ENCODE measurements at places on chromosomes 3 and 15.

GRCh38 chr3:9201955-9202354 is 47.5 kb downstream of the SRGAP3 start:
- DNase-seq = no peak

DNA sequence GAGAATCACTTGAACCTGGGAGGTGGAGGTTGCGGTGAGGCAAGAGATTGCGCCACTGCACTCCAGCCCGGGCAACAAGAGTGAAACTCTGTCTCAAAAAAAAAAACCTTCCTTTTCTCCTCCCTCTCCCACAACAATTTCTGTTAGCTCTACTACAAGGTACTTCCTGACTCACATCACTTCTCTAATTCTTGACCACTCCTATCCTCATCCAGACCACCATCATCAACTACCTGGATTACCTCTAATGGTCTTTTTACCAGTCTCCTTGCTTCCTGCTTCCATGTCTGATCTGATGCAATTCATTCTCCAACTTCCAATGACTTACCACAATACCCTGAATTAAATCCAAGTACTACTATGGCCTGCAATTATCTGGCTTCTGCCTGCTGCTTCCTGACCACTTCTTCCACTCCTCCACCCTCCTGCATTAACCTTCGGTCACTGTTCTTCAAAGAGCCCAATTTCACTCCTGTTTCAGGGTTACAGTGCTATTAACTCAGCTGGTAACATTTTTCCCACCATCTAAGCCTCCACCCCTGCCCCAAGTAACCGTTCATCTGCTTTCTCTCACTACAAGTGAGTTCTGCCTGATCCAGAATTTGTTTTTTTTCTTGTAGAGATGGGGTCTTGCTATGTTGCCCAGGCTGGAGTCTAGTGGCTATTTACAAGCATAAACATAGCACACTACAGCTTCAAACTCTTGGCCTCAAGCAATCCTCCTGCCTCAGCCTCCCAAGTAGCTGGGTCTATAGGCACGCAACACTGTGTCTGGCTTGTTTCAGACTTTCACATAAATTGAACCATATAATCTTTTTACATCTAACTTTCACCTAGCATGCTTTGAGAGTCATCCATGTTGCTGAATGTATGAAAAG is 27.8 kb downstream of the DCAF1 start:
- no peak for DNase-seq

- DNase-seq = no peak
Observed at GRCh38 chr3:156655819-156656550, 18.4 kb upstream of the TIPARP start.

DNA sequence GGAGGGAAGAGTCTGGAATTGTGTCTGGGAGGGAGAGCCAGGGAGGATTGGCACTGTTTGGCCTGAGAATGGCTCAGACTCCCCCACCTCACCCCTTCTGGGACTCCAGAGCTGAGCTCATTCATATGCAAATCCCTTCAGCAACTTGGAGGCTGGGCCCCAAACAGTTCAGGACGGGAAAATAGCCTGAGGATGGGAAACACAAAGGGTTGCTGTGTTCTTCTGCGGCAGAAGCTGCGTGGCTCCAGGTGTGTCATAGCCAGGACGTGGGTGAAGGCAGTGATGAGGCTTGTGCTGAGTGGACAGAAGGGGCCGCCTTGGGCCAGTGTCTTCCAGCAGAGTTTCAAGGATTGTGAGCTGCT is 16.6 kb downstream of the MASP1 start:
- DNase-seq = peak; percentile 23

Data from HT1080 (cell line).